CD8-positive, alpha-beta memory T cell (primary cell): ENCODE measurements at places on chromosomes 7 and 10.

DNA sequence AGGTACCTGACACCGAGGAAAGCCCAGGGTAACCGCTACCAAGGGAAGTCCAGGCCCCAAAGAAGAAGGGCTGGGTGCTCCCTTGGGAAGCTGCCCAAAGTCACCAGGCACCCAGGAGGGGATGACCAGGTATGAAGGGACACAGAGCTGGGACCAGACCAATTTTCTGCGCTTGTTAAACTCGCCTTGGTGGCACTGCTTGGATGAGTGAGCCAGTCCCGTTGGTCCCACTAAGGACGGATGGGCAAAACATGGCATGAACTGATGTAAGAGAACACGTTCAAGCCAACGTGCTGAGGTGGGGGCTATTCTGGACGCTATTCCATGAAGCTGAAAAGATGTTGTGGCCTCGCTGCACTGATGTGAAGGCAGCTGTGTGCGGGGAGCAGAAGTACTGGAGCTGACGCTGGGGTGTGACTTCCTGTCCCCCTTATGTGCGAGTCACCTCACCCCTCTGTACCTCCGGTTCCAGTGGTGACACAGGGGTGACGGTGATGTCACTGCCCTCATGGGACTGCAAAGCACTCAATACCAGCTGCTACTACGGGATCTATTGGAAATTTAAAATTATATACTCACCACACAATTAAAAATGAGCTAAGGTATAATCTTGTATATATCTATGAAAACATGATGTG is 73.6 kb downstream of the COBL start:
- H3K27ac ChIP-seq, result no peak overlapping the region
- H3K27me3 ChIP-seq, result no peaks in the 10 kb centered on the region
- H3K4me3 ChIP-seq, result no peak overlapping the region
- H3K4me1 ChIP-seq, result no peaks in the 10 kb centered on the region
- DNase-seq, result no peak

DNA sequence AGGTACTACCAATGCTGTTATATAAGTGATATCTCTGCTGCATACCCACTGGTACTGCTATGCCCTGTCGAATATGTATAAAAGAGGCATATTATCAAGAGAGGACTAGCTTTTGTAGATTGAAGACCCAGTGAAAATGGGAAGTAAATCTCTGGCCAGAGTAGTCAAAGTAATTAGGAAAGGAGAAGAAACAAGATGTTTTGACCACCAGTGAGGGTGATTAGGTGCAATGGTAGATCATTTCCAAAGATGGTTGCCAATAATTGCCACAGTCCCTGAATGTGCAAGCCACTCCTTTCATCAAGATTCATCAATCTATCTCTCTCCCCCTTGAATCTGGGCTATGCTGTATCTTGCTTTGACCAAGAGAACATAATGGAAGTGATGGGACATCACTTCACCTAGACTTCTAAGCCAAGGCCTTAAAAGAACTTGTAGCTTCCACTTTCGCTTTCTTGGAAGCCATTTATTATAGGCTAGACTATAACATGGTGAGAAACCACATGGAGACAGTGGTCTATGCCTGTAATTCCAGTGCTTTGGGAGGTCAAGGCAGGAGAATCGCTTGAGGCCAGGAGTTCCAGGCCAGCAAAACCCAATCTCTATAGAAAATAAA is 52.6 kb upstream of the ST8SIA6 start:
- DNase-seq, result no peak
- H3K27me3 ChIP-seq, result no peaks in the 10 kb centered on the region
- H3K36me3 ChIP-seq, result no peaks in the 10 kb centered on the region
- peak overlapping the region; percentile 19 for H3K4me3 ChIP-seq
- H3K27ac ChIP-seq, result no peak overlapping the region
- H3K4me1 ChIP-seq, result peaks cover 56% of the 10 kb centered on the region

- no peaks in the 10 kb centered on the region for H3K4me1 ChIP-seq
- no peaks in the 10 kb centered on the region for H3K36me3 ChIP-seq
- no peaks in the 10 kb centered on the region for H3K27me3 ChIP-seq
- H3K27ac ChIP-seq, result no peak overlapping the region
- DNase-seq, result no peak
Measured at GRCh38 chr10:52409928-52410327, 95.8 kb downstream of the DKK1 start.

- no peaks in the 10 kb centered on the region for H3K36me3 ChIP-seq
- no peak overlapping the region for H3K4me3 ChIP-seq
- no peak for DNase-seq
Measured at GRCh38 chr7:123864436-123864835, 19.5 kb downstream of the HYAL4 start.

- no peak for DNase-seq
- no peaks in the 10 kb centered on the region for H3K4me1 ChIP-seq
- H3K36me3 ChIP-seq, result no peaks in the 10 kb centered on the region
- H3K27me3 ChIP-seq, result no peaks in the 10 kb centered on the region
- no peak overlapping the region for H3K4me3 ChIP-seq
- H3K27ac ChIP-seq, result no peak overlapping the region
Measured at GRCh38 chr10:119761106-119761505, 35.3 kb downstream of the INPP5F start.

DNA sequence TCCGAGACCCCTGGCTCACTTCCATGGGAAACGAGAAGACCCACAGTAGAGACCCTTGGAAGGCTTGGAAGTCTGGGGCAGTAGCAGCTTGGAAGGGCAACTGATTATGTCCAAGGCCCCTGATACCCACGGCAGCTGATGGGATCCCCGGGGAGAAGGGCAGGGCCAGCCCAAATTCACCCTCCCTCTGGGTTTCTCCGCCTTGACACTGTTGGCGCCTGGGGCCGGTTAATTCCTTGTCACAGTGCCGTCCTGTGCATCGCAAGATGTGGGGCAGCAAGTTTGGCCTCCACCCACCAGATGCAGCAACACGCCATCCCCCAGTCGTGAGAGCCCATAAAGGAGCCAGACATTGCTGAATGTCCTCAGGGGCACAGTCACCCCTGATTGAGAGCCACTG is 89.2 kb downstream of the RGS10 start:
- DNase-seq, result no peak
- H3K27me3 ChIP-seq, result no peaks in the 10 kb centered on the region
- H3K4me3 ChIP-seq, result no peak overlapping the region
- no peak overlapping the region for H3K27ac ChIP-seq
- no peaks in the 10 kb centered on the region for H3K36me3 ChIP-seq
